Bronchial epithelial cell (primary cell): ENCODE measurements at places on chromosomes 7 and 10.

DNA sequence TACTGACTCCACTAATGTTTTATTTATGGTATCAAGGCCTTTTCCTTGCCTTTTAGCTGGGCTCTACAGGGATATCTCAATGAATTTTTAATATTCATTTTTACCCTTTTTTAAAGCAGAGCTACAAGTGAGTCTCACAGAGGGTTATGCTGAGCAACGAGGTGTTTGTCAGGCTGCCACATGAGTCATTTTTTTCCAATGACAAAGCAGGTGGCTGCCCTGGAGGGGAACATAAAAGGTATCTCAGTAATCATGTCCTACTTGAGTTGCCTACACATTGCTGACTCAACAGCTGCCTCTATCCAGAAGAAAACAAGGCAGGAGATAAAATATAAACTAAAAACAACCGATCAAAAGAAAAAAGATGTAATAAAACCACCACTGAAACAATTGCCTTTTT lies 1004.9 kb upstream of the POT1 start:
- DNase-seq, result peak; percentile 17

DNA sequence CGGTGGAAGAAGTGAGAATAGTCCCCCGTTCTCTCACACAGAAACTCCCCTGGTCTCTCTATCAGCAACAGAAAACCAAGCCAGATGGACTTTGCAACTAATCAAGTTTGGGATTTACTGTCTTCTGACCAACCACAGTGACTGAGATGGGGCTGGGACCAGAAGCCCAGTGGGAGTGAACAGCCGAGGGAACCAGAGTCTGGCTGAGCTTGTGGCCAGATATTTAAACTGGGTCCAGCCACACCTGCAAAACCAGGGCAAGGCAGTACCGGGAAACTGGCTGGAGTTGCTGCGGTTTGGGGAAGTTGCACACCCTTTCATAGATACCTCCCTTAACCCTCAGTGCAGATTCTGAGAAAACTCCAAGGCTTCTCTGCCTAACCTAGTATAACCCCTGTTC lies 6.0 kb downstream of the GSTK1 start:
- no peak for DNase-seq

DNA sequence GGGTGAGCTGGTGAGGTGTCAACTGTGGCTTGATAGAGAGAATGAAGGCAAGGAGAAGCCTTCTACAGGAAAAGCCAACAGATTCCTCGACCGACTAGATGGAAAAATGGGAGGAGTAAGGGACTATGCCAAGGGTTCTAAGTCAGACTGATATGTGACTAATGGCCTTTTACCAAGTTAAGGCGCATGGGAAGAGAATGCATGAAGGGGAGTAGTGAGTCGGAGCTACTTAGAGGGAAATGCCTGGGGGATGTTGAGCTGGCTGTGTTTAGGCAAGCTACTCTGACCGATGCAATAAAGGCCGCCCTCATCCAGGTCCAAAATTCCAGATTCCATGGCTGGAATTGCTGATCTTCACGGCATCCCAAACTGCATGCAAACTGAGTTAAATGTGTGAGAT lies 48.2 kb downstream of the APBB1IP start:
- peak; percentile 4 for DNase-seq

DNA sequence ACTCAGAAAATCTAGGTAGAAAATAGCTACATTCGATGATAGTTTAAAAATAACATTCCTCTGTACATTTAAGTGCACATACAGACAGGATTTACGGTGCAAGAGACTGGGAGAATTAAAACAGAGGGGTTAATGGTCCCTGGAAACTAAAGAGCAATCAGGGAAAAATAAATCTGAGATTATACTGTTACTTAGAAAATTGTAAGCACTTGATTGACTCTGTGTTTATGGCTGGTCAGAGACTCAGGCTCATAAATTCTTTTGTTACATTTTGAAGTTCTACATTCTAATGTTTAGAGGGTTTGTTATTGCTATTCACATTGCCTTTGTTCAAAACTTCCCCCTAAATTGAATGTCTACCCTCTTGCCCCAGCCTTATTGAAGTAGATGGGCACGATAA lies 54.4 kb downstream of the CDCA7L start:
- no peak for DNase-seq

DNA sequence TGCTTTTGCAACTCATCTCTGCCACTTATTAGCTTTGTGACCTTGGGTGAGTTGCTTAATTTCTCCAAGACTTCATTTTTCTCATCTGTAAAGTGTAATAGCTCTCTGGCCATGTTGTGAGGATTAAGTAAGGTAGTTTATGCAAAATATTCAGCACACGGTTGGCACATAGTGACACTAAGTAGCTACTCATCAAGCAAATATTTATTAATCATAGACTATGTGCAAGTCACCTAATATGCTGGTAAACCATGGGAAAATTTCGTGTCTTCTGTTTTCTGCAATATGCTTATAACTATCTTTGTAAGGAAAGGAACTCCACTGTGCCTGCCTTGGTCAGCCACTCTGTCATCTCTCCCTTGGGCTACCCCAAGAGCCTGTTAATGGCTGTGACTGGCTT lies 50.3 kb upstream of the EGR2 start:
- peak; percentile 40 for DNase-seq

DNA sequence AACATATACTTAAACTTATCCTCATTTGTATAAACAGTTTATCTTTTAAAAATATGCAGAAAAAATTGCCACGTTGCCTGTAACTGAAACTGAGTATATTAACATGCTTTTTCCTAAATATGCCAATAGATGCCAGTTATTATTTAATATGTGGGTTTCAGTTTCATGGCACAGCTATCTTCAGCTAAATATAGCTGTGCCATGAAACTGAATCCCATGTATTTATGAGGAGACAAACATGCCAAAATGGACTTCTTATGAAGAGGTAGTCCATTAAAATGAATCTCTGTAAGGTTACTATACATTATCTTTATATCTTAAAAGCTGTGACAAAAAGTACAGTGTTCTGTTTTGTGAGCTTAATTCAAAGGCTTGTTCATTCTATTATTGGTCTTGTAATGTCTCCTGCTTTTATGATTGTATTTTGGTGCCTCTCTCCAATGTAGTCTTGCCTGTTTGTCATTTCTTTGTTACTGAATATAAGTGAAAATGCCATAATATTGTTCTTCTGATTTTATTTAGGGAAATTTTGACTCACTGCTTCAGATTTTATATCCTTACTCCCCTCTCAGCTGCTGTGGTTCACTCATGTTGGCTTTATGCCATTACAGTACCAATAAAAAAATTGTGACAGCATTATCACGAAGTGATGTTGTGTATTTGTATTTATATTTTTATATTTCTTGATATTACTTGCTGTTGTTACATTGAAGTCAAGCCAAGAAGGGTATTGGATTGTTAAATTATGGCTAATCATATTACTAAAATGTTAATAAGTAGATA lies 34.3 kb upstream of the CACNA2D1 start:
- no peak for DNase-seq

DNA sequence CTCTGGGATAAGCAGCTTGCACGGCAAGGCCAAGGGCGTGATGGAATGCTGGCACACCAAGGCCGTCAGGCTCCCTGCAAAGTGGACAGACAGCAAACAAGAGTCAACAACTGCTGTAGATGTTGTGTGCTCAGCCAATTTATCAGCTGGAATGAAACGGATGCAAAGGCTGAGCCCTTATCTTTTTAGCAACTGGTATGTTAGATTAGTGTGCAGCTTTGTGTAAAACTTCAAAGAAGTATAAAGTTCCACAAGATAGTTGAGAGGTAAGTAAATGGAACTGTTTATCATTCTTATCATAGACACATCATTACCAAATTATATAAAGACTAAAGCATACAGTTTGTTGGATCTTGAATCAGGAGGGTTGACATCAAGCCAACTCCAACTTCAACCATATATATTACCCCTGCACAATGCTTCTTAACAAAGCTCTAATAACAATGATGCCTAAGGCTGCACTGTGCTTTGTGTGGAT lies 289.0 kb downstream of the TNS3 start:
- peak; percentile 5 for DNase-seq

DNA sequence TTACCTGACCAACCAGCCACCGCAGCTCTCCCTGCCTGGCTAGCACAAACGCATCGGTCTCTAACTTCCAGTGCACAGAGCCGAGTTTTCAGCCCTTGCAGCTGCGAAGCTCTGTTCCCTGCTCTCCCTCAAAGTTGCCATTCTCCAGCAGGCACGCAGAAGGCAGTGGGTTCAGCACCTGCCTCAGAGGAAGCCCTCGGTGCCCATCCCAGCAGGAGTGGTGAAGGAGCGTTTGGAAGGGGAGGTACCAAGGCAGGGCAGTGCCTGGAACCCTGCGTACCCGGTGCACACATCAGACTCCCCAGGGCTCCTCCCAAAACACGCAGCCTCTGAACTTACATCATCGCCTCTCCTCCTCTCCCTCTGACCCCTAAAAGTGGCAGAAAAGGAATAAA lies 1.7 kb upstream of the STK32C start:
- no peak for DNase-seq
